Cardiac fibroblast (primary cell): ENCODE measurements at places on chromosomes 5 and 9.

- no peak for DNase-seq
Measured at GRCh38 chr5:142078221-142078620, 30.4 kb upstream of the NDFIP1 start.

DNA sequence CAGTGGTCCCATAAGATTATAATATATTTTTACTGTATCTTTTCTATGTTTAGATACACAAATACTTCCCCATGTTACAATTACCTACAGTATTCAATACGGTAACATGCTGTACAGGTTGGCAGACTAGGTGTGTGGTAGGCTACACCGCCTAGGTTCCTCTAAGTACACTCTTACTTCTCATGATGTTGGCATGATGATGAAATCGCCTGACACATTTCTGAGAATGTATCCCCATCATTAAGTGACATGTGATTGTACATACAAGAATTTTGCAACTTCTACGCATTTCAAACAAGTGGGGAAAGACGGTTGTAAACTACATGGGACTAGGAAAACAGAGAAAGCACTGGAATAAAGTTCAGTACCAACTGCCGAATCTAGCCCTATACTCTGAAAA is 53.3 kb downstream of the SETX start:
- DNase-seq, result no peak

- DNase-seq, result no peak
Measured at GRCh38 chr5:22238047-22238446, 615.1 kb downstream of the CDH12 start.

DNA sequence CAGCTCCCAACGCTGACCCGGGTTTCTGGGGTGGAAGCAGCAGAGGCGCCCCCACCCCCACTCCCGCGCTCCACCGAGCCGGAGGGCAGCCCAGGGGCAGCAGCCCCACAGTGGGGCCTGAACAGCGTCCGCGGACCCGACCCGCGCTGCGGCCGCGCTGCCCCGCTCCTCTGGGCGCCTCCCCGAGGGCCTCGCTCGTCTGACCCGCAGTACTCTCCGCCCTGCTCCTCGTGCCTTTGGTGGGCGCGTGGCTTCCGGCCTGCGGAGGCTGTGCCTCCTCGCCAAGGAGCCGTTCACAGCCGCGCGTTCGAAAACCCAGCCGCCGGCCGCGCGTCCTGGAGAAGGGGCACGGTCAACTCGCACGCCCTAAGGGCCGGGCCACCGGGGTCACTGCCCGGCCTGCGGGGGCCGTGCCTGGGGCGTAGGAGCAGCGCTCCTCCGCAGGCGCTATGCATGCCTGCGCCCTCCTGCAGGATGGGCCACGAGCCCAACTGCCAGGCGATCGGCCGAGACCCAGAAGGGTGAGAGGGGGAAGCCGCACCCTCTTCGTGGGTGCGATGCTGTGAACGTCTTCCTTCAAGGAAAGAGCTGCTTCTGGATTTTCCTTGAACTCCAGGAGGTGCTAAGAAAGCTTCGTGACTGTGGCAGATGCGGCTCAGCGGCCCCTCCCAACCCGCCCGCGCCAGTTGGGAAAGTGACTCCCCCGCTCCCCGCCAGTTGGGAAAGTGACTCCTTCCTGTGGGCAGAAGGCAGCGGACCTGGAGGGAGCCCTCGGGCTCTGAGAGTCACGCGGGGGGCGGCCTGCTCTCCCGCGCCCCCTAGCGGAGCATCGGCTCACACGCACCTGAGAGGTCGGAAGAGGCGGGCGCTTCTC is 82.7 kb downstream of the HSD17B3 start:
- peak; percentile 43 for DNase-seq

- DNase-seq, result no peak
Measured at GRCh38 chr5:148267962-148268361, 632 bp upstream of the SPINK13 start.

DNA sequence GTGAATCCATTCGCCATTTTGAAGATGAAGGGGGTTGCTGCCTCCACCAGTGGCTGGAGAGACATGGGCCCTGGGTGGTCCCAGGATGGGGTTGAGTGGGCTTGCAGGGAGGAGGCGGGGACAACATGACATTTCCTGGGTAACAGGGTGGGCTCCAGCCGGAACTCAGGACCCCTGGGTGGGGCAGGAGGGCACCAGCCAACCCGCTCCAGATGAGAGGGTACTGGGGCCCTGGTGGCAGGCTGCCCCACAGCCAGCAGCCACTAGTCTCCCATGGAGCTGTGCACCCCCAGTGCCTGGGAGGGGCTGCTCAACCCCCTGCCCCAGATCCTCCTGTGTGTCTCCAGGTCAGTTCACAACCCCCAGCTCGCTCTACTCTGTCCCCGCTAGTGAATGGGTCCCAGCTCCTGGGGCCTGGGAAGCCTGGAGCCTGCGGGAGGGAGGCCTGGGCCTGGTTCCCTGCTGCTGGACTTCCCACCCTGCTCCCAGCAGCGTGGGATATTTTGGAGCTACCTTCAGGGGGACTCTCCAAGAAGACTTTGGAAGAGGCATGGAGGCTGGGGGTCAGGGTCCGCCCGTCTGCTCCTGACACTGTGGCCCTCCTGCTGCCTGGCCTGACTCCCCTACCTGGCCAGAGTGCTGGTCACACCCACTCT is 55.9 kb downstream of the AHRR start:
- DNase-seq, result no peak

GRCh38 chr9:87422999-87423398 is 74.7 kb upstream of the DAPK1 start:
- peak; percentile 24 for DNase-seq

DNA sequence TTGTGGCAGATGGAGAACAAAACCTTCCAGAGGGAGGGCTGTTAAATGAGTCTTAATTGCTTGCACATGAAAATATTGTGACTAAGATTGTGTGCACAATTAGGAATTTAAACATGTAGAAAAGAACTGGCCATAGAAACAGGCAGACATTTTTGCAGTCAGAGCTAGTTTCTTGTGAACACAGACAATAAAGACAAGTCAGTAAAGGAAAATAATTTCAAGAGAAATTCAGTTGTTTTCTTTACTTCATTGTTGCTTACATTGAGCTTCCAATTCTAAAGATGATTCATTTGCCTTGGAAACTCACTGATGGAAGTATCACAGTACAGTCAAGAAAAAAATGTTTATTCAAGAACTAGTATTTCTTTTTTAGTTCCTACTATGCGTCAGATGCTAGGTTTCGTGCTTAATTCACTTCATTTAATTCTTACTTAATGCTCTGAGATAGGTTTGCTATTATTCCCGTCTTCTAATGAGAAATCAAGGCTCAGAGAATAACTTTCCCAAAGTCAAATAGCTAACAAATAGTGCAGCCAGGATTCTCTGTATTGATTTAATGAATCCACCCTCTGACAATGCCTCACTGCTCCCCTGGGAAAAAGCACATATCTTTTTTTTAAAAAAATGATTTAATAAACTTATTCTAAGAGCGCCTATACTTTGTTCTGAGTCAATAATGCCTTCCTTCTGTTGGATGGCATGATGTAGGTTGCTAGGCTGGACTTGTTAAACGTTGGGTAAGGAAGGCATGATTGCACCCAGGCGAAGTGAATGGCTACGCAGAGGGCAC is 581.4 kb downstream of the RAB3C start:
- DNase-seq, result peak; percentile 74

- DNase-seq, result no peak
Measured at GRCh38 chr9:92633614-92634278, 36.2 kb downstream of the IPPK start.

- DNase-seq, result no peak
Measured at GRCh38 chr5:5132234-5132633, 7.9 kb upstream of the ADAMTS16 start.

GRCh38 chr9:109466623-109467590 is 31.2 kb downstream of the PTPN3 start:
- peak; percentile 23 for DNase-seq

GRCh38 chr9:107087222-107087621 is 195.9 kb upstream of the RAD23B start:
- DNase-seq, result peak; percentile 5

- peak; percentile 17 for DNase-seq
Measured at GRCh38 chr9:101486693-101487442, 46.8 kb upstream of the RNF20 start.

- no peak for DNase-seq
Measured at GRCh38 chr9:20307621-20308020, 314.7 kb downstream of the MLLT3 start.

DNA sequence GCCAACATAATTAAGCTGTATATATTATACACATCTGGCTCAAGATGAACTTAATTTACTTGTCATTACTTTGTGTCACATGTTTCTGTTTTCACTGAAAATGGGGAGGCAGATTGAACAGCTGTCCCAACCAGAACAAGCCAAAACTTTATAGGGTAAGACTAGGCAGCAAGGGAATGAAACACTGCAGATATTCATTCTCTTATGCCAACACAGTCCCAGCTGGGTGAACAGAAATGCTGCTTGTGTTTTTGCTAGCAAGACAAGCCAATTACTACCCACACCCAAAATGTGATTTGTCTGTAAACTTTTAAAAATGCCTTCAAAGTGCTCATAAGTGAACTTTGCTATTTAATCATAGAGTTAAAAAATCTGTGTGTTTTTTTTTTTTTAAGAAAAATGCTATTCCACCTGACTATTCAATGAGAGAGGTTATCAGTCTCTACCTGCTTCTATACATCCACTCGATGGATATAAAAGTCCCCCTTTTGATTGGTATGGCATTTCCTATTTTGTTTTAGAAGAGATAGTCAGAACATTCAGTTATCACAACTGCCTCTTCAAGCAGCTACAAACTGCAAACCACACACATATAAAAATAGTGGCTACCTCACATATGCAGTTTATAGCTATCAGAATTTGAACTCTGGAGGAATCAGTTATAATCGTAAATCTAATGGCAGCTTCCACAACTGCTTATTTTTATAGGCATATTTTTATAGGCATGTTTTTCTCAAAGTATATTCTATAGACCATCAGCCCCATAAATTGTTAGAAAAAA is 91.9 kb upstream of the PPP1R2B start:
- DNase-seq, result no peak

- no peak for DNase-seq
Measured at GRCh38 chr9:95058121-95058785, 259.3 kb downstream of the FANCC start.

GRCh38 chr5:1103505-1104326 is 8.1 kb downstream of the SLC12A7 start:
- no peak for DNase-seq

GRCh38 chr9:135332516-135332915 is 147.1 kb upstream of the PPP1R26 start:
- DNase-seq, result no peak

GRCh38 chr5:157575381-157576020 is at the start of gene ADAM19:
TSS of gene ADAM19 (minus strand) at chr5:157575775. CDS start at chr5:157575696, 79 bp downstream.
- DNase-seq, result peak; percentile 50

DNA sequence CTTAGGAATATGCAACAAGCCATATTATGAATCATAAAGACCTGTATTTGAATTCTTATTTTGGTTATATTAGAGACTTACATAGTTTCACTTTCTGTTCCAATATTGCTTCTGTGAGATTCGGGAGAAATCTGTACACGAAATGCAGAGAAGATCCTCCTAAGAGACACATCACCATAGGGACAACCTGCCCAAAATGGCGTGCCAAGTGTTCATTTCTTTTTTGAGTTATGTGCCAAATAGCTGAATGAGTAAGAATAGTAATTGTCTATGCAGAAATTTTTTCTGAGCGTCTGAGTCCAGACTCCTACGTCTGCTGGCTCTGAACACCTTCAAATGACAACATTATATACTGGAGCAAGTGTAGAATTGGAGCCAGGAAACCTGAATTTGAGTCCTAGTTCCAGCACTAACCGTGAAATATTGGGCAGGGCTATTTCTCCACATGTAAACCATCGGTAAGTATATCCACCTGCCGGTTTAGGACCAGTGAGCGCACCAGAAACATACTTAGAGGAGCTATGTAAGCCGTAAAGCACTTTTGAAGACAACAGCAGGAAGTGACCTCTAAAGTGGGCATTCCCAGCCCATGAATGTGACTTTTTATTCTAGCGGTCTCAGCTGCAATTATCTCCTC is 163.9 kb upstream of the DMRT1 start:
- no peak for DNase-seq

GRCh38 chr9:133141833-133142595 is 21.0 kb upstream of the RALGDS start:
- no peak for DNase-seq
